ENCODE measurements at places on chromosomes 5 and 9. TPM values are rescaled to one million over a fixed set of nuclear protein-coding genes. Genes with fewer than 3 reads are reported as not detected.

The PCDHGB4 gene
- not detected for total RNA-seq

DNA sequence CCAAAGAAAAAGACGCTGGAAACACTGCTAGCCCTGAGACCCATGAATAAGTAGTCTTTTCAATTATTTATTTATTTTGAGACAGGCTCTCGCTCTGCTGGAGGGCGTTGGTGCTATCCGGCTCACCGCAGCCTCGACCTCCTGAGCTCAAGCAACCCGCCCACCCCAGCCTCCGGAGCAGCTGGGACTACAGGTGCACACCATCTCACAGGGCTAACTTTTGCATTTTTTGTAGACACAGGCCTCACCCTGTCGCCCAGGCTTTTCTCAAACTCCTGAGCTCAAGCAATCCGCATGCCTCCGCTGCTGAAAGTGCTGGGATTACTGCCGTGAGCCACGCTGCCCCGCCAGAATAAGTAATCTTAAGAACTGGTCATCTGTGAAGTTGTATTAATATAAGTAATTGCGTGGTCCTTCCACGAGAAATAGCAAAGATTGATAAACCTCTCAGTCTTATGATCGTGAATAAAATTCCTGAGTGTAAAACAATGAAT is 1.6 kb downstream of the ANXA2R start:
- peak overlapping the region; percentile 92 for H3K27ac ChIP-seq
- peaks cover 43% of the 10 kb centered on the region for H3K4me1 ChIP-seq
- H3K4me3 ChIP-seq = peak overlapping the region; percentile 81
- no peaks in the 10 kb centered on the region for H3K36me3 ChIP-seq

The DPM2 gene
- total RNA-seq = 43.9 TPM

The TIMD4 gene
- total RNA-seq = 0.83 TPM

DNA sequence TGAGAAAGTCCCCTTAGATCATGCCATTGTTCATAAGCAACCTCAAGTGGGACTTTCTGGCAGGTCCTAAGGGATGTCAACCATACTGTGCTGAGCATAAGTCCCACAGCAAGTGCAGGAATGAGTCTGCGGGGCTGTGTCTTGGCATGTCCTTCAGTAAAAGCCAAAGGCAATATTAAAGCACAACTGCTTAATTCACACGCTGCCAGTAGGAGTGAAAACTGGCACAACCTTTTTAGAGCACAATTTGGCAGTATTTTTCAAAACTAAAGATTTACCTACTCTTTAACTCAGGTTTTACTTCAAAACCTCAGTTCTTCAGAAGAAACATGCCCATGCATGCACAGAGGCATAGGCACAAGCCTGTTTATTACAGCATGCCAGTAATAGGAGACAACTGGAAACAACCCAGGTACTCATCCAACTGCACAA is 24.4 kb upstream of the SMAD5 start:
- H3K36me3 ChIP-seq = no peaks in the 10 kb centered on the region
- no peak for DNase-seq
- no peak overlapping the region for H3K4me3 ChIP-seq
- H3K27me3 ChIP-seq = no peaks in the 10 kb centered on the region
- no peaks in the 10 kb centered on the region for H3K4me1 ChIP-seq

The PCDHGA12 gene
- total RNA-seq = not detected
